ENCODE measurements at places on chromosomes 7 and 10.

- no peak for DNase-seq
Measured at GRCh38 chr7:286266-286665, 3.7 kb upstream of the FOXL3 start.

- no peak for DNase-seq
Measured at GRCh38 chr10:120606051-120606764, 149.2 kb downstream of the PLPP4 start.

GRCh38 chr10:1939016-1939415, 201.7 kb upstream of the ADARB2 start:
- no peak for DNase-seq

DNA sequence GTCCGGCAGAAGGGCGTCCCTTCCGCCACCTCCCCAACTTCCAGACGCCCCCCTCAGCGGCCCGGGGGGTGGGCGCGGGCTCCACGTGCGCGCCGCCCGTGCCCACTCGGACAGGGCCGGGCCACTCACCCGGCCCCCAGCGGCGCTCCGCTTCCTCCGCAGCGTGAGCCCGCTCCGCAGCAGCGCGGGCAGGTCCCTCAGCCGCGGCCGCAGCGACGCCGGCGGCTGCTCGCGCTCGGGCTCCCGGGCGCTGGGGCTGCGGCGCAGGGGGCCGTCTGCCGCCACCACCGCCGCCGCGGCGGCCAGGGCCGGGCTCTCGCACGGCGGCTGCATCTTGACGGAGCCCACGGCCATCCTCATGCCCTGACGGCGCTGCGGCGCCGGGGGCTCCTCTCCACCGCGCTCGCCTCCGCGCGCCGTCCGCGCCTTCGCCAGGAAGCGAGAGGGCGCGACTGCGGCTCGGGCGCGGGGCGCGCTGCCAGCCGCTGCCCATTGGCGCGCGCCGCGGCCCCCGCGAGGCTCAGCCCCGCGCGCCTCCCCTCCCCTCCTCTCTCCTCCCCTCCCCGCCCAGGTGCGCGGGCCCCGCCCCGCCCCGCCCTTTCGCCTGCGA, at the start of gene RAPGEF5:
Gene RAPGEF5 (minus strand): TSS at position 454 of the 610 bp plus-strand sequence. CDS start 94 bp downstream, at position 360.
- peak; percentile 57 for DNase-seq

- no peak for DNase-seq
Measured at GRCh38 chr10:102233997-102234396, 7.3 kb downstream of the PITX3 start.

DNA sequence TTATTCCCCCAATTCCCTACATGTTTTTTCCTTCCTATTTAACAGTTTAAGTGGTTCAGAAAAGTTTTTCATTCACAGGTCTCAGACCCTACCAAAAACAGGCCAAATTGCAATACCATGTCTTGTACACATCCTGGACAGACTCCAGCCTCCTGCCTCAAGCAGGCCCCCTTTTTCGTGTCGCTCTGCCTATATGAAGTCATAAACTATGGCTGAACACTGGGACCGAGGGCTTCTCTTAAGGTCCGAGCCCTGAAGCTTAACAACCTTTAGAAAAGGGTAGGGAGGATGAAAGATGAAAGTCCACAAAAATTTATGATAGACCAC, 1.4 kb downstream of the FBXW4 start:
- DNase-seq: peak; percentile 76

DNA sequence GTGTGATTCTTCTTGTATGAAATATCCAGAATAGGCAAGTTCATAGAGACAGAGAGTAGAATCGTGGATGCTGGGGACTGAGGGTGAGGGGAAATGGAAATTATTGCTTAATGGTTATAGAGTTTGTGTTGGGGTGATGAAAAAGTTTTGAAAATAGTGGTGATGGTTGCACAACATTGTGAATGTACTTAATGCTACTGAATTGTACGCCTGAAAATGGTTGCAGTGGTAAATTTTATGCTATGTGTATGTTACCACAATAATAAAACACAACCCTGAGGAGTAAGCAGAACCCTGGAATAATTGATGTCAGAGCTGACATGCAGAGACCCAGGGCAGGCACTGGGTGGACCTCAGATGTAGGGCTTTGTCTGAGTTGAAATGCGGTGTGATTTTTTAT, 57.6 kb downstream of the TACR2 start:
- DNase-seq: no peak

DNA sequence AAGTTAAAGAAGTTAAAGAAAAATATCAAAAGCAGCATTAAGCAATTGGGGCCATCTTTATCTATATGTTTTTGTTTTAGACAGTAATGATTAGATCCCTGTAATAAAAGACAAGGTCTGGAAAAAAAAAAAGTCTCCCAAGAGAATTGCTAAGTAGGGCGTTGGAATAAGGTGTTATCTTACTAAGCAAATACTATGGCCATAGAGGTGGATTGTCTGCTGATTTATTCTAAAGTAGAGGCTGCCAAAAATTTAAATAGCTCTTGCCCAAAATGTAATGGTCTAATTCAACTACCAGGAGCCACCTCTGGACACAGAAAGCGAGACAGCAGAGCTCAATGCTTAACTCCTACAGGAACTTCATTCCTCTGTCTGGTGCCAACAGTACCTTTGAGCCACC, 71.6 kb downstream of the HERPUD2 start:
- DNase-seq: no peak

GRCh38 chr10:5625992-5626777, 40.2 kb downstream of the ASB13 start:
- DNase-seq: peak; percentile 87

- DNase-seq: no peak
Measured at GRCh38 chr10:60123668-60124067, 217.3 kb upstream of the CCDC6 start.

- DNase-seq: no peak
Measured at GRCh38 chr10:78706726-78707540, 361.8 kb upstream of the ZMIZ1 start.

GRCh38 chr10:121574519-121575166, 23.6 kb downstream of the FGFR2 start:
- DNase-seq: no peak

DNA sequence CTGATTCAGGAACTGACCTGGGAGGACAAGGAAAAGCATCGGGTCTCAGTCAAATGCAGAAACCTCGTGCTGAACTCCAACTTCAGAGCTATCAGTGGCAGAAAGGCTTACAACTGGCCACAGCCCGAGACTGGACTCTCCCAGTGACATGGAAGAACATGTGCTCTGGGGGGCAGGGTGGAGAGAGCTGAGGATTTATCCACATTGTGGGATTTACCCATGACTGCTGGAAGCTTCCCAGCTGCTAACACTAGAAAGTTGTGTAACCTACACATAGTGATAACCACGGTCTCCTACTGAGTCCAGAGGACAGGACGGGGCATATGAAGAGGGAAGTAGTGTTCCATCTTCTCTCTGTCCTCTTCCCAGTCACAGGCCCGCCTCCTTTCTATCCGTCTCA, 103.4 kb downstream of the ITIH5 start:
- peak; percentile 76 for DNase-seq

- peak; percentile 67 for DNase-seq
Measured at GRCh38 chr10:5551531-5552375, 27.0 kb downstream of the CALML3 start.

GRCh38 chr7:78203042-78203720, 404.6 kb downstream of the PHTF2 start:
- DNase-seq: no peak

GRCh38 chr7:44062180-44062902, 3.0 kb downstream of the PGAM2 start:
- no peak for DNase-seq

Data from stomach (tissue), 19 donors.